Dorsolateral prefrontal cortex (tissue), 122 donors: ENCODE measurements at places on chromosomes 7 and 10. TPM values are rescaled to one million over a fixed set of nuclear protein-coding genes. Genes with fewer than 3 reads are reported as not detected.

Gene SPDYE16
- total RNA-seq: not detected

Gene SLC39A12
- total RNA-seq: 25.2 TPM

GRCh38 chr10:115417585-115418265, 324.6 kb downstream of the ATRNL1 start:
- DNase-seq: no peak

Gene GDF2
- total RNA-seq: not detected

- no peak for DNase-seq
These were observed 1.0 kb downstream of the NKX2-3 start for GRCh38 chr10:99533496-99534449.

Gene RTKN2
- 5.0 TPM for total RNA-seq

- DNase-seq: no peak
These were observed 261.2 kb upstream of the SEMA3A start for GRCh38 chr7:84455788-84456187.

DNA sequence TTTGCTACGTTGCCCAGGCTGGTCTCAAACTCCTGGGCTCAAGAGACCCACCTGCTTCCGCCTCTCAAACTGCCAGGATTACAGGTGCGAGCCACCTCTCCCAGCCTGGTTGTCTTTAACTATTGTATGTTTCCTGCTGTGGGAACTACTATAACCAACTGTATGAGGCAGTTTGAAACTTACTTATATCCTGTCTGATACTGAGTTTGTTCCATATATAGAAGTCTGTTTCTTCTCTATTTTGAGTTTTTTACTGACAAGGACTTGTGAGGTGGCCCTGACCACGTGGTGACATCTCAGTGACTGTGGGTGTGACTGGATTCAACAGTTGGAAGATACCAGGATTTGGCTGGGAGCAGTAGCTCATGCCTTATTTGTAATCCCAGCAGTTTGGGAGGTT, 14.2 kb downstream of the FBH1 start:
- DNase-seq: no peak
